NCI-H226 (cell line): ENCODE measurements at places on chromosomes 2 and 18.

DNA sequence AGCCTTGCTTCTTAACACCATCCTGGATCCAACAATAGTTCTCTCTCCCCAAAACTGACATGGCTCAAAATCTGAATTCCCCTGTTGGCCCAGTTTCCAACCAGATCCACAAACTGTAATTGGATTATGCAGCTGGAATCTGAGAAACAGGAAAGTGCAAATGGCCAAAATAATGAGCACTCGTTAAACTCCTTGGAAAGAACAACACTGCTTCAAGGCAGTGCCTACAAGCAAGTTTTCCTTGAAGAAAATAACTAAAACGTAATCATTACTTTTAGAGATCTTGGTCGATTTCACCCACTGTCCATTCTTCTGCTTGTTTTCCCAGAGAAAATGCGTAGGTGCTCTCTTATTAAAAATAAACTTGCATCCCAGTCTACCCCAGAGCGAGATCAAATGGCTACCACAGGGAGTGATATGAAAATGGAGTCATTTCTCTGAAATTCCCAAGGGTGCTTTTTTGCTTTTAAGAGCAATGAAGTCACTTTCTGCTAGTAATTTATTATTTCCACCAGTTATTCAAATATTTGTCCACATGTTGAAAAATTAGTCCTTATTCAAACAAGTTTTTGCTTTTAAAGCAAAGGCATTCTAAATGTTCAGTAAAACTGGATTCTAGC lies 264.2 kb downstream of the C1D start:
- no peak for DNase-seq

GRCh38 chr2:170812710-170813600 lies 3.7 kb upstream of the GAD1 start:
- peak; percentile 57 for DNase-seq

DNA sequence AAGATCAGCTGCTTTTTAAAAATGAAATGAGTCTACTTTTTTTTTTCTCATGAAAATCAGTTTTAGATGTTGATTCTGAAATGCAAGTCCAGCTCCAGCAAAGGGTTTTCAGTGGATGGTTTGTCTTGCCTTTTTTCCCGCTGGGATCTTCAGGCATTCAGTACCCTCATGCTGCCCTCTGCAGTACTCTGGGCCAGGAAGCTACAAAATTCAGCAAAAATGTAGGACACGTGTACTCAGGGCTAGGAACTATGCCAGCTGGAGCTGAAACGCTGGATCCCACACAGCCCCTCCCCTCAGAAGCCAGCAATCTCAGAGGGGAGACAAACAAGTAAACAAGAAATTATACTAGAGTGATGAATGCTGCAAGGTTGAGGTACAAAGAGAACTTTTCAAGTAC lies 97.3 kb downstream of the MMADHC start:
- DNase-seq, result peak; percentile 39

DNA sequence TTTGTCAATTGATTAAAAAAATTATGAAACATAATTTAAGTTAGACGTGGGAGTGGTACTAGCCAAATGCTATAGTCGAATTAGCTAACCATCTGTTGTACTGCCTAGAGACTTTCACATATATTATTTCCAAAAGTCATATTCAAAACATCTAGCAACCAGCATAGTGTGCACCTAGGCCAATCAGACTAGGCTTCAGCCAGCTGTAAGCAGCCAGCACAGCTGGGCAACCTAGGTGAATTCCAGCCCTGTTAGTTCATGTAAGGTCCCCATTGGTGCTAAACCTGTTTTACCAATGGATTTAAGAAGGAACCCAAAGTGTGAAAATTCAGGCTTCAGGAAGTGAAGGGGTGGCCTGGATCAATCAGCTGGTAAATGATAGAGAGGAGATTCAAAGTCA lies 144.3 kb downstream of the BCL2 start:
- no peak for DNase-seq

DNA sequence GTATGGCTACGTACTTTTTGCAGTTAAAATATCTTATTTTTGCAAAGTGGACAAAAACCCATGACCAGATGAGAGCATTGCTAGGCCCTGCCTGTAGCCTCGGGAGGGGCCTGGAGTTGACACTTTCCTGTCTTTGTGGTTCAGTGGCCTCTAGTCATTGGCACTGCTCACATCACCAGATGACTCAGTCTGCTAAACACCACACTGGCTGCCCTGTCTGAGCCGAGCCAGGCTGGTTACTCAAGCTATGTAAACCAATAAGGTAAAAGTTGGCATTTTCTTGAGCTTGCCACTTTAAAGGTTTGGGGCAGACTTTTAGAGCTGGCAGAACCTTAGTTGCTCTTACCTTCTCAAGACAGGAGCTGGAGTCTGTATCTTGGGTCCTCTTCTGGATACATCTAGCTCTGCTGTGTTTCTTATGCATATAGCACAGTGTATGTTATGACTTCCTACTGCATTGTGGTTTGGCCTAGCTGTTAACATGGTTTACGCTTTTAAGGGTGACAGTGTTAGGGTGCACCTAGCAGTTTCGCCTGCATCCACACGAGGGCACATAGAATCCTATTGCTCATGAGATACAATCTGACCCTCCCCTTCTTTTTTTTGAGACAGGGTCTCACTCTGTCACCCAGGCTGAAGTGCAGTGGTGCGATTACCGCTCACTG lies 76.4 kb downstream of the AP1S3 start:
- peak; percentile 89 for DNase-seq

GRCh38 chr2:213119061-213119809 lies 32.2 kb downstream of the IKZF2 start:
- DNase-seq, result peak; percentile 1

GRCh38 chr2:18495058-18495457 lies 65.4 kb downstream of the RDH14 start:
- DNase-seq, result no peak

DNA sequence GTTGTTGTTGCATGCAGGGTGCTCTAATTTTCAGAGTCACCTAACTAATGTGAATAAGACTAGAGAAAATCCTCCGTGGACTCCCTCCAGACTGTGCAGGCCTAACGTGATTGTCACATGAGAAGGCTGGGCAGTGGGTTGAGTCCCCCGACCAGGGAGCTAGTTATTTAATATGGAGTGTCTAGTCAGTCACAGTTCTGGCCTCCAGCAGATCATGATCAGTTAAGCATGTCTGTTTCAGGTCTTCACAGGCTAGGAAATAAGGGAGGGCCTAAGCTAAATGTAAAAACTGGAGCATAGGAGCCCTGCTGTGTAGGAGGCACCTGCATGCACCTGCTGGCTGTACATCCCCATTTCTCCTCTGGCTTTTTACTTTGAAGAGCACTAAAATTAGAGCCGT lies 86.8 kb downstream of the PRPF40A start:
- no peak for DNase-seq

GRCh38 chr2:205689820-205690219 lies 7.5 kb downstream of the NRP2 start:
- no peak for DNase-seq

DNA sequence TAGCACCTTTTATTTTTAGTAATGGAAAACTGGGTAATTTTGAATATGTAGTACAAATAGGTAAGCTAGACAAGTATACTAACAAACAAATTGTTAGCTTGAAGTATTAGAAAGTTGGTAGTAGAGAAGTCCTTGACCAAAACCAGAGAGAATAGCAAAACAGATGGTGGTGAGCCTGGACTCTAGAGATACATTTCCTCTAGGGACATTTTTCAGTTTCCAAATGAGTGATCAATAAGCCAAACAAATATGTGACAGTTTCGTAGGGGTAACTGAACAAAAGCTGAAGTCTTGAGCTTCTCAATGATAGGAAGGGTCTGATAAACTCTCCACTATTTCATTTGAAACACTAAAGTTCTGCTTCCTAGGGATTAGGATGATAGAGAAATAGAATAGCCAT lies 692.0 kb upstream of the FAM98A start:
- no peak for DNase-seq

- no peak for DNase-seq
These were observed 42.8 kb downstream of the PLEKHA3 start for GRCh38 chr2:178522950-178523595.

- DNase-seq, result no peak
These were observed 105.6 kb downstream of the SMAD7 start for GRCh38 chr18:48845174-48845573.

DNA sequence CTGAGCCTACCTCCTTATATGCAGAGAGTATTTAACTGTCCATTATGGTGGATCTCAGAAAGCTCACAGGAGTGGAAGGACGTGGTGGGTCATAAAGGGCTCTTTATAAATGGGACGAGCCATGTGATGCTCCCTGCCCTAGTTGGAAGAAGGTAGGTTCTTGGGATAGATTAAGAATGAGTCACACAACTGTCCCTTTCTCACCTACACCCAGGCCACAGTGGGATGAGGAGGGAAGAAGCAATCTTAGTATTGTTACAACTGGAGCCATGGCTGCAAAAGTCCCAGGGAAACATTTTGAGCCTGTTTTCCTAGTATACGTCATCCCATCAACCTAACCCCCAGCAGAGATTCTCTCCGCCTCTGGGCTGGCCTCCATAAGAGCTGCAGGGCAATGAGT lies 229.9 kb downstream of the TTC32 start:
- DNase-seq, result no peak

DNA sequence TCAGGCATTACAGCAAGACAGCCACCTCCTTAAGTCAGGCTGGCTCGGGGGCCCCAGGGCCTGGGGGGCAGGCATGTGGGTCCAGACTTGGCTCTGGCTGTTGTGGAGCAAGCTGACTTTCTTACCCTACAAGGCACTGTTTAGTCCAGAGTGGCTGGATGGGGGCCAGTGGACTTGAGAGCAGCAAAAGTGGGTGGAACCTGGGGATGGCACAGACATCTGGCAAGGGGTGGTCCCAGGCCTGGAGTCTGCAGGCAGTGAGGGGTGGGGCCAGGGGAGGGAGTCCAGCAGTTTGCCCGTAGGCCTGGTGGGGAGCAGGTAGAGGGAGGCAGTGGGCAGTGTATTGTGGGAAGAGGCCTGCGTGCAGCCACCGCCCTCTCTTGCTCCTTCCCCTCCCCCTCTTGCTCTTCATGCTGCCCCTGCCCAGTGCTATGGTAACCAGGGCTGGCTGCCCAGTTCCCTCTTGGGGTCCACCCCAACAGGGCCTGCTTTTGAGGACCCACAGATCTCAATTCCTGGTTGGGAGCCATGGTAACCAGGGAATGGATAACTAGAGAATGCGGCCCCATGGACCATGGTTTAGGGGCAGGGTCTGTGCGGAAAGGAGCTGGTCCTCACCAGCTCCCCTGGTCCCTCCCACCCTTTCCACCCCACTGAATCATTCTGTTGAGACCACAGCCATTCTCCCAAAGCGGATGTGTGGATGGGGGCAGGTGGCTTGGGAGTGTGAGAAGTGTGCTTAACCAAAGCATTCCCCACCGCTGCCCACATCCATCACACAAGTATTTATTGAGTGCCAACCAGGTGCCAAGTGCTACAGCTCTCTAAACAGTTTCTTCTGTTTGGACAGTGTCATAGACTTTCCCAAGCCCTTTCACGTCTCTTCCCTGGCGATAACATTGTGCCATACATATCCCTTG lies 19.3 kb downstream of the SPEG start:
- peak; percentile 98 for DNase-seq

- peak; percentile 63 for DNase-seq
These were observed 11.4 kb downstream of the ASIC4 start for GRCh38 chr2:219525533-219526232.

- peak; percentile 39 for DNase-seq
These were observed 25.1 kb upstream of the ARHGAP25 start for GRCh38 chr2:68709421-68709911.

DNA sequence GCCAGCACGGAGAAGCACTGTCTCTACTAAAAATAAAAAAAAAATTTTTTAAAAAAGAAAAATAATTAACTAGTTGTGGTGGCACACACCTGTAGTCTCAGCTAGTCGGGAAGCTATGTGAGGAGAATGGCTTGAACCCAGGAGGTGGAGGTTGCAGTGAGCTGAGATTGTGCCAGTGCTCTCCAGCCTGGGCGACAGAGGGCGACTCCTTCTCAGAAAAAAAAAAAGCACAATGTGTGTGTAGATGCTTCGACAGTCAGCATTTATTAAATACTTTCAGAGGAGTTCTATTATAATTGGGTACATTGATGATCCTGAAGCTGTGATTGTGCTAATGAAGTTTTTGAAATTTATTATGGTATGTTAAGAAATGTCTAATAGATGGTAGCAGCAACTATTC lies 46.5 kb downstream of the XIRP2 start:
- no peak for DNase-seq

- DNase-seq, result peak; percentile 93
These were observed 69.3 kb upstream of the MCFD2 start for GRCh38 chr2:46984642-46985476.

GRCh38 chr2:182597570-182598295 lies 118.3 kb upstream of the DNAJC10 start:
- no peak for DNase-seq

GRCh38 chr2:124382067-124382618 lies 357.1 kb downstream of the CNTNAP5 start:
- DNase-seq, result no peak

GRCh38 chr18:3304832-3305231 lies 42.9 kb downstream of the MYL12B start:
- no peak for DNase-seq

DNA sequence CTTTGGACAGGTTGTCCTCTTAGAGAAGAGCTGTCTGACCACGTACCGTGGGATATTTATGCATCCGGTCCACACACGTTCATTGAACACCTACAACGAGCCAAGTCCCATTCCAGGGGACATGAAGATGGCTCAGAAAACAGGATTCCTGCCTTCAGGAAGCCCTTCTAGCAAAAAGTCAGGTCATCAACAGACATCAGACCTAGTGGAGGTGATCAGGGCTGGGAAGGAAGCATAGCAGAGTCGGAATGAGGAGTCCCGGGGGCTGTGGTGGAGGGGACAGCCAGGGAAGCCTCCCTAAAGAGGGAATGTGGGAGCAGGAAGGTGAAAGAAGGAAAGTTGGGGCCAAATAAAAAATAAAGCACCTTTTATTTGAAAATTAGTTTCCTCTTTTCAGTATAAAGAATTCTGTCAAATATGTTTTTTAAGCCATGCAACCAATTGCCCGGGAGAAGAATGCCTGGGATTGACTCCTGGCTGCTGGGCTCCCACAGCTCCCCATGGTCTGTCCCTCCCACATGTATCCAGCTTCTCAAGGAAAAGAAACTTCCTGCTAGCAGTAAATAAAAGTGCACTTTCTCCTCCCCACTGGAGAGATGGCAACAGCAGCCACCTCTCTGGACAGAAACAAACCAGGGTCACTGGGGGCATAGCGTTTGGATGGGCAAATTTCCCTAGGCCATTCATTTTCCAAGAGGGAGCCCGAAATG lies 144.8 kb downstream of the SMAD7 start:
- DNase-seq, result no peak
